NCI-H446 treated with DMSO at 0.1 percent for 48 hours (cell line): ENCODE measurements at places on chromosomes 16 and 17.

GRCh38 chr16:49416001-49416675 lies 42.5 kb downstream of the C16orf78 start:
- DNase-seq, result no peak

DNA sequence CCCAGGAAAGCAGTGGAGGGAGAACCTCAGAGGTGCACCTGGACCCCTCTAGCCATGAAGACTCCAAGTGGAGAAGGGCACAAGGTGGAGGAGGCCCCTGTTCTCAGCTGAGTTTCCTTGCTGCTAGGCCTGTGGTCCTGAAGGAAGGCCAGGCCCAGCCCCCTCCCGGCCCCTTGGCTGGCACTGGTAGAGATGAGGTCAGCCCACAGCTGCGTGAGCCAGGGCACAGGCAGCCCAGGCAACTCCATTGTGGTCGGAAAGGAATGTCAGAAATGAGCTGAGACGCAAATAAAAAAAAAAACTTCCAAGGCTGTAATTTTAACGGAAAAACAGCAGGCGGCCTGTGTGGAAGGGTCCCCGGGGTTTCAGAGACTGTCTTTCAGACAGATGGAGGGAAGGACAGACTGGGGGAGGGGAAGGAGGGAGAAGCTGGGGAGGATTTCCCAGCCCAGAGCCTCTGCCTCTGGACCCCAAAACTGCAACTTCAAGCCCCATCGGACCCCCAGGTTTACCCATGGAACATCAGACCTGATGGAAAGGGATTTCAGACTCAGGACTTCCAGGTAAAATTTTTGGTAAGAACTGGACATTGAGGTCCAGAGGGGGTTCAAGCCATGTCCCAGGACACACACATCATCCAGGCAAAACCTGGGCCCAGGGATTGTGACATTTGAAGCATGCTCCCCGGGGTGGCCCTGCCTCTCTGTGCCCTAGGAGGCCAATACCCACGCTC lies 25.6 kb upstream of the MRPS23 start:
- DNase-seq, result peak; percentile 75

- DNase-seq, result no peak
Measured at GRCh38 chr17:83034525-83034924, 44.9 kb upstream of the METRNL start.

GRCh38 chr17:74159226-74159840 lies 44.1 kb upstream of the RPL38 start:
- DNase-seq, result no peak

GRCh38 chr17:76556765-76557367 lies 17.0 kb downstream of the PRCD start:
- DNase-seq, result no peak

- DNase-seq, result peak; percentile 14
Measured at GRCh38 chr16:20851601-20852000, 45.3 kb downstream of the REXO5 start.

DNA sequence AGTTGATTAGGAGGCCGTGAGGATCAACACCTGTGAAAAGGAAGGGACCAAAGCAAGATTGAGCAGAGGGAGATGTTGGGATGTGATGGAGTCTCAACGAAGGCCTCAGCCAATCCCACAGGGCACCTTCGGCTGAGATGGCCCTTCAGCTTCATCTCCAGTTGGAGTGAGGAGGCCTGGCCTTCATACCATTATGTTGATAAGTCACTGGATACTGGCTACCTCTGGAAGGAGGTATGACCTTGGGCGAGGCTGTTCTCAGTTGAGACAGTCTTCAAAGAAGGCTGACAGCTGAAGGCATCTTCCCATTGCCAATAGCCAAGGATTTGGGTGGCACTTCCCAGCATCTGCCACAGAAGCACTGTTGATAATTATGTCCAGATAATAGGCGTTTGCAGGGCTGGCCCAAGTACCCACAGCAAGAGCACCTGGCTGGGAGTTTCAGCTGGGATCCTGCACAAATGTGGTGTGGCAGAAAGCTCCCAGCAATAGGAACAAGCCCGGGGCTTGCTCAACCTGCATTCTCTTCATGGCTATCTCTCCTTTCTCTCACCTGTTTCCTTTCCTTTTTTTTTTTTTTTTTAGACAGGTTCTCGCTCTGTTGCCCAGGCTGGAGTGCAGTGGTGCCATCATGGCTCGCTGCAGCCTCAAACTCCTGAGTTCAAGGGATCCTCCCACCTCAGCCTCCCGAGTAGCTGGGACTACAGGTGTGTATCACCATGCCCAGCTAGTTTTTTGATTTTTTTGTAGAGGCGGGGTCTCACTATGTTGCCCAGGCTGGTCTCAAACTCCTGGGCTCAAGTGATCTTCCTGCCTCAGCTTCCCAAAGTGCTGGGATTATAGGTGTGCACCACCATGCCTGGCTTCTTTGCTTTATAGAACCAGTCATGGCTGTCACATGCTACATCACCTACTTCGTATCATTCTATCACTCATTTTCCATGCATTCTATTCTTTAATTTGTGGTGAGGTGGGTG lies 18.2 kb upstream of the MAP3K14 start:
- DNase-seq, result no peak

- DNase-seq, result no peak
Measured at GRCh38 chr16:2825049-2825742, 4.9 kb upstream of the ZG16B start.

- no peak for DNase-seq
Measured at GRCh38 chr17:10492004-10492403, 22.6 kb upstream of the MYH4 start.

DNA sequence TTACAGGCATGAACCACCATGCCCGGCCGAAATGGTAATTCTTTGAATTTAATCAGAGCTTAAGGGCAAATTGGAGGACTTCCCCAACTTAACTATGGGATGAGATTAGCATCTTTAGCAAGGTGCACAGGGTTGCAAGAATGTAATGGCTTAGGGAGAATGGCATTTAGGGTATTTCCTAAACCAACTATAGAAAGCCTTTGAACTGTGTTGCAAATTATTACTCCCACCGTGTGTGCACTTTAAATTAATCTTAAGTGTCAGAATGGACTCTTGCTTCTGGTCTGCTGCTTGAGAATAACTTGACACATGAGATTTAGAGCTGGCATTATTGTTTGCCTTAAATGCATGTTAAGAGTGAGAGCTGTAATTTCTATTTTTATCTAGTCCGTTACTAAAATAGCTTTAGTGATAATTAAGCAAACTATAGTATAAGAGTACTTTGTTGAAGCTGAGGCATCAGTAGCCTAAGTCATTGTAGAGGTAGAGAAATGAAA lies 59.8 kb downstream of the TUBD1 start:
- DNase-seq, result no peak

- DNase-seq, result no peak
Measured at GRCh38 chr16:53812914-53813313, 109.0 kb downstream of the FTO start.
